ENCODE measurements at places on chromosomes 11 and 22.

DNA sequence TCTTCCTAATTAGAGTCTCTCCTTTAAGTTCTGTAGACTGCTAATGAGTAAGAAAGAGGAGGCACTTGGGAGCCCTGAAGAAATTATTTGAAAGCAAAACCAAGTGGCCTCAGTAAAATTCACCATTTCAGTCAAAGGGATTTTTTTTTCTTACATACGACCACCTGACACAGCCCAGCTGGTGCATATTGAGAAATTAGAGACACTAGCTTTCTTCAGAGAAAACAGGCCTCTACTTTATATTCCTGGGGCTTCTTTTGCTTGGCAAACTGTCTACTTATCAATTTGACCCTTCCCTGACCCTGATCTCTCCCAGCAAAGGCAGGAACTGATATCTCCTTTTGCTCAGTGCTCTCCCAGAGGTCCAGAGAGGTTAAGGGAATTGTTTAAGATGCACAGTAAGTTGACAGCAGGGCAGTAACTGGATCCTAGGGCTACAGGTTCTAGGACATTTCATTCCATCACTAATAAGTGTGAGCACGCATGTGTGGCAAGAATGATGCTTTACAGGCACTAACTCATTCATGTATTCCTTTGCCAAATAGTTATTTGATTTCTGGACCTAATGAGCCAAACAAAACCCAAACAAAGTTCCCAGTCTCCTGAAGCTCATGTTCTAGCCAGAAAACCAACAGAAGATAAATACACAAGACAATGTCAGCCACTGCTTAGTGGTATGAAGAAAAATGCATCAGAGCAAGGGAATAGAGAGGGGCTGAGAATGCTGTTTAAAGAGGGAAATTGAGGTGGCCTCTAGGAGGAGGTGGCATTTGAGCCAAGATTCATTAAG lies 467.6 kb downstream of the SOX6 start:
- no peak for DNase-seq

GRCh38 chr11:2320568-2321310 lies 18.9 kb downstream of the TSPAN32 start:
- no peak for DNase-seq

DNA sequence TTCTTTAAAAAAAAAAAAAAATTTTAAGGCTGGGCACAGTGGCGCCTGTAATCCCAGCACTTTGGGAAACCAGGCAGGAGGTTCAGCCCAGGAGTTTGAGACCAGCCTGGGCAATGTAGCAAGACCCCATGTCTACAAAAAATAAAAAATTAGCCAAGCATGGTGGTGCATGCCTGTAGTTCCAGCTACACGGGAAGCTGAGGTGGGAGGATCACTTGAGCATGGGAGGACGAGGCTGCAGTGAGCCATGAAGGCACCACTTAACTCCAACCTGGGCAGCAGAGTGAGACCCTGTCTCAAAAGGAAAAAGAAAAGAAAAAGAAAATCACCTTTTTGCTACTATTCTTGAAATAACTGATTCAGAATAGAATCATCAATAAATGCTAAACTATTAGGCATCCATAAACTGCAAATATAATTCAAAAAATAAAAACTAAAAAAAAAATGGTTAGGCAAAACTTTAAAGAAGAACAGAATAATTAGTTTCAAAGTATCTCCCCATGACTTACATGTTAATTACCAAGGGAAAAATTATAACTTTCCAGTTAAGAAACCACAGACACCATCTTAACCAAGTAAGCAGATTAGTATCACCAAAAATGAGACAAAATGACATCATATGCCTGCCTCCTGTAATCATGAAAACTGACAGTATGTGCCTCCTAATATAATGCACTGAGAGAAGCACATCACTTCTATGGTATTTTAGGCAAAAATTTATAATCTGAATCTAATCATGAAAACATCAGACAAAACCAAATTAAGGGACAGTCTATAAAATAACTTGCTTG lies 63.6 kb downstream of the DENND5A start:
- DNase-seq: no peak

DNA sequence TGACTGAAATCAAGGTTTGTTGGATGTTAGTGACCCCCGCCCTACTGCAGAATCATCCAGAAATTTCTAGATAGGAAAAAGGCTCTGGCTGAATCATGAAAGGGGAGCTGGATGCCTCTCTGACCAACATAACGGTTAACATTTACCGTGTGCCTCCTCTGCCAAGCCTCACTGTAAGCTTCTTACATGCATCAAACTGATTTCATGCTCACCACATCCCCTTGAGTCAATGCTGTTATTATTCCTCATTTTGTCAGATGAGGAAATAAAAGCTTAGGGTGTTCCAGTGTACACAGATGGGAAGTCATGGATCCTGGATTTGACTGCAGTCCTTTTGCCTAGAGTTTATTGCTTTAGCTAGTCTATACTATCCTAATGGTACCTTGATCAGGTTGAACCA lies 5.9 kb upstream of the HMOX1 start:
- DNase-seq: no peak

DNA sequence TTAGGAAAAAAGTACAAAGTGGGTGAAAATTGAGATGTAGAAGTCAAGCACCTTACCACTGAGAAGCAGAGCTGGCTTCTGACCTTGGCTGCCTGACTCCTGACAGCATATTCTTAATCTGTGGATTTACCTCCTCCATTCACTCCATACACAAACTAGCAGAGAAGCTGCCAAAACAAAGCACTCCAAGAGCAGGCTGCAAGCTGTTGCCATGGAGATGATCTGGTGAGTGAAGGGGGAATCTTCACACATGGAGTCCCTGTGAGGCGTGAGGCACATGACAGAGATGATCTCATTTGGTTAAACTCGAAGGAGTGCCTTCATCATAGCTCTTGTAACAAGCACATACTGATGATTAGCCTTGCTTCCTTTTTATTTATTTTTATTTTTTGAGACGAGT lies 16.1 kb downstream of the COMMD9 start:
- no peak for DNase-seq

- no peak for DNase-seq
Observed at GRCh38 chr11:1000357-1001278, 35.9 kb downstream of the MUC6 start.

GRCh38 chr11:15816260-15816871 lies 540.0 kb downstream of the SOX6 start:
- DNase-seq: no peak

GRCh38 chr22:37659897-37660708 lies 1.6 kb downstream of the PDXP start:
- DNase-seq: no peak

DNA sequence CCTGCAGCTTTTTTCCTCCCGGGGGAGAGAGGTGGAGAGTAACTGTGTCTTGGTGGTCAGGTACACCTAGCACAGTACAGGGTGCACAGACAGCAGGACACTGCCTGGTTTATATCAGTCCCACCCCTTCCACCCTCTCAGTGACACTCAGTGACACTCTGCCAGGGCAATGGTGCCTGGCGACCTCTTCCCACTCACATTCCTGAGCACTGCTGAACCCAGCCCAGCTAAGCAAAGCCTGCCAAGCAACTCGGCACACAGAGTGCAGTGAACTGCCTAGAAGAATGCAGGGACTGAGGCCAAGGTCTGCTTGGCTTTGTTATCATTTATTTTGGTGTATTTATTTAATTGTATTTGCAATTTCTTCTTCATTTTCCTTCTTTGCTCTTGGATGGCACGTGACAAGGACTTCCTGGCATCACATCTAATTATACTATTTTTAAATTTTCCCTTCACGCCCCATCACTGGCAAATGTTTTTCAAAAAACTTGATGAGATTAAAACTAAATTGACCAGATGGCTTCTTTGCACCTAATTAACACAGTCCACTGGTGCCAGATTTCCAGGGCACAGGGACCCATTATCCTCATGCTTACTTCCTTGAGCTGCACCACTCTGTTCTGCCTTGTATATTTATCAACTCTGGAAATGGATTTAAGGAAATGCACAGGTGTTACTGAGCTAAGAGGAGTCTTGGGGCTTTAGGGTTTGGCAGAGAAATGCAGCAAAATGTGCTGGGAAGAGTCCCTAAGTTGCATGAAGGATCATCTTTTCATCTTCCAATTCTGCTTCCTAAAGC lies 205.6 kb downstream of the ADAMTS15 start:
- DNase-seq: no peak

DNA sequence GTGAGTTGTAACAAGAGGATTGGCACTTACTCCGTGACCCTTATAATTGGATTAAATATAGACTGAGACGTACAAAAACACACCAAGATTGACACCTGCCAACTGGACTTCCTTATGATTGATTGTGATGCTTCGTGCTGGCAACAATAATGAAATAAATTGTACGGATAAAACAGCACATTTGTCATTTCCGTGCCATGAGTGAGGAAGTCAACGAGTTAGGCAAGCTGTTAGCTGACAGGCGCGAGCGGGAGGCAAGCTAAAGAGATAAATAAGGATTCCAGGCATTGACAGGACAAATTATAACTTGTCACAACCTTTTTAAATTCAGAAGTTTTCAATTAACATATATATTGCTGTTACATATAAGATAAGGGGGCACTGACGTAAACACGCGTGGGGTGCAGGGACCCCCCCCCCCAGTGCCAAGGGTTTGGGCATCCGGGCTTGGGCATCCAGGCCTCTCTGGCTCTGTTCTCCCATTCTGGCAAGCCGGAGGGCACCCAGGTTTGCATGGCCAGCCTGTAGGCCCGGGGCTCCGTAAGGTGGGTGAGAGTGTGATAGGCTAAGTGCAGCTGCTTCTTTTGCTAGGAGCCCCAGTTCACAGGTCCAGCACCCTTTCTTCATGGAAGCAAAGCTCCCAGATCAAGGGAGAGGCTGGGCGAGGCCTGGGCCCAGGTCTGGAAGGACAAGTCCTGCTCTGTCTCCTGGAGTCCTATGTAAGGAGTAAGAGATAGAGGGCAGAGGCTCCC lies 11.2 kb upstream of the PAX6 start:
- DNase-seq: no peak

- no peak for DNase-seq
Observed at GRCh38 chr11:102472127-102472526, 19.6 kb upstream of the TMEM123 start.

GRCh38 chr11:47248304-47248663 lies 330 bp downstream of the ACP2 start:
- DNase-seq: no peak

DNA sequence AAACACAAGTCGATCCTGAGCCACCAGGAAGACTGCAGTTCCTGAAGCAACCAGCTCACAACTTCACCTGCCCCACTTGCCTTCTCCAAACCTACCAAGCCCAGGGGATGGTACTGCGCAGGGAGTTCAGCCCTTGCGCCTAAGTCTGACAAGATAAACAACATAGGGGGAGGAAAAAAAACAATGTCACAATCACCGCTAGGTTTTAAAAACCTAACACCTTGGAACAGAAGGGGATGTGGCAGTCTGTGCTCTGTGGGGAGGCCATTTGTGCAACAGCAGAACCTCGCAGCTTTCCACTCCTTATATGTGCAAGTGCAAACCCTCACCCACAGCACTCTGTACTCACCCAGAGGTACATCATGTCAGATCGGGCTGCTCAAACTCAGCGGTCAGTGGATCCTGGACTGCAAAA lies 134.2 kb downstream of the RBFOX2 start:
- DNase-seq: no peak

DNA sequence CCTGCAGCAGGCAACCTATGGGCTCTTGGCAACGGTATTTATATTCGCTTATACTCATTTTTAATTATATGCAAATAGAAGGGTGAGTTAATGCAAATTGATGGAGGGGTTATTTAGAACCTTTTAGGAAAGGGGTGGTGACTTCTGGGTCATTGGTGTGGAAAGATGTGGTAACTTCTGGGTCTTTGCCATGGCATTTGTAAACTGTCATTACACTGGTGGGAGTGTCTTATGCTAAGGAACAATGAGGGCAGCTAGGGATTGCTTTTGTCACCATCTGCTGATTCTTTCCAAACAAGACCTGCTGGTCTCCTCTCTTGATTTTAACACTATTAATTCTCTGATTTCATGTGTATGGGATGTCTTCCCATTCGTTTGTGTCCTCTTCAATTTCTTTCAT lies 11.7 kb upstream of the KAT5 start:
- DNase-seq: no peak

GRCh38 chr22:48827904-48828555 lies 999.6 kb downstream of the BRD1 start:
- DNase-seq: no peak

DNA sequence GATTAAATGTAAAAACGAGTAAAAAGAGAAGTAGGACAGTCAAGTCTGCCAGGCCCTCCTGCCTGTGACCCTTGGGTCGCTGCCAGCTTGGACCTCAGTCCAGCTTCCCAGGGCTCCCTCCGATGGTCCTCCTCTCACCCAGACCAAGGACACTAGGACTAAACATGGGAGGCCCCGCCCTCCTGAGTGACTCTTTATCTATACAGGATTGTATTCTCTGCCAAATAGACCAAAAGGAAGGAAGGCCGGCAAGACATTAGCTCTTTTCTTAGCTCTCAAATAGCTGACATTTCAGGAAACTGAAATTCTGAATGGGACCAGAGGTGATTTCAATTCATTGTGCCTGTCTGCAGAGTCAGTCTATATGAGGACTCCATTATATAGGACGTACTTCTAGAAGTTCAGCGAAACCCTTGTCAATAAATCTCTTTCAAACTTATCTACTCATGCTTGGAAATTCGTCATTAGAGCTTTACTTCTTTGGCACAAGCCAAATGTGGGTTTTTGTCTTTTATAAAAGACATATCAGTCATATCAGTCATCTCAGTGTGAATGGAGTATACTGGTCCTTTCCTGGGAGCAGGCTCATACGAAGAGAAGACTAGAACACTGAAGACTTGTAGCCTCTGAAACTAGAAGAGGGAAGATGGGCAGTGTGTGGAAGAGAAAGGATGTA lies 28.5 kb downstream of the ADORA2A start:
- no peak for DNase-seq

- DNase-seq: no peak
Observed at GRCh38 chr11:113045146-113045545, 83.9 kb downstream of the NCAM1 start.

All from stimulated activated CD4-positive, alpha-beta T cell treated with anti-CD3 and anti-CD28 coated beads, Interleukin-2, amount 100 ng/mL, for 4 hours (primary cell).